ENCODE measurements at places on chromosomes 7 and 10.

- no peak for DNase-seq
Observed at GRCh38 chr7:140506788-140507464, 27.6 kb upstream of the MKRN1 start.

- no peak for DNase-seq
Observed at GRCh38 chr10:125159932-125160855, at the start of gene CTBP2. Gene CTBP2, minus strand, starts transcription at chr10:125160563.

GRCh38 chr10:122047560-122047959, 58.6 kb downstream of the TACC2 start:
- no peak for DNase-seq

- DNase-seq: no peak
Observed at GRCh38 chr7:44045226-44046014, 918 bp downstream of the DBNL start.

- peak; percentile 14 for DNase-seq
Observed at GRCh38 chr10:47050618-47051455, 139.6 kb downstream of the PTPN20 start.

DNA sequence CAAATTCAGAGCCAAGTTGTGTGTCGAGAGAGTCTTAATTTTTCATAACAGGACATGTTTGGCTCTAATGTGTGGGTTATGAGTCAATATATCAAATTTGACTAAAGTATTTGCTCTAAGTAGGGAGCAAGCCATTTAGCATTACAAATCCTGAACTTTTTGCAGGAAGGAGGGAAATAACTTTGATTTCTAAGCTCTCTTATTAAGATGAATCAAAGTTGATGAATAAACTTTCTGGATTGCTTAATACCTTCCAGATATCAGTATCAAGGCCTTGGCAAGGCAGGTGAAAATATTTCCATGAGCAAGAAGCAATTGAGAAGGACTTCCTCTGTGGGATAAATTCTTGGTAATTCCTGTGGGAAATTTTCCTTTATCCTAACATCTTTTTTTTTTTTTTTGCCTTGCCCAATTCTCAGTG, 258.8 kb downstream of the AHR start:
- DNase-seq: peak; percentile 89

DNA sequence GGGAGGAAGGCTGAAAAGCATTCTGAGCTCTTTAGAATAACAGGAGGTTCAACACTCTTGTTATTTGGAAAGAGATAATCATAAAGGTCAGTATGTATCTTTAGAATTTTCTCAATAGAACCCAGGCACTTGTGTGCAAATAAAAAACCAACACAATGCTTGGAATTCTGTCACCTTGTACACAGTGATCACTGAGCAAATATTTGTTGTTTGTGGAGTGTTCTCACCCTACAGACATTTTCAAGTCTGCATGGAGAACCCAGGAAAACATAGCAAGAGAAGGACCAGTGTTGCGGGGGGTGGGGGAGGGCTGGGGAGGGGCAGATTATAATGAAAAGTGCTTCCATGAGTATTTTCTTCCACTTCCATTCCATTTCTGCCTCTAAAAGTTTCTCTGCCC, 87.4 kb downstream of the FAM107B start:
- no peak for DNase-seq

DNA sequence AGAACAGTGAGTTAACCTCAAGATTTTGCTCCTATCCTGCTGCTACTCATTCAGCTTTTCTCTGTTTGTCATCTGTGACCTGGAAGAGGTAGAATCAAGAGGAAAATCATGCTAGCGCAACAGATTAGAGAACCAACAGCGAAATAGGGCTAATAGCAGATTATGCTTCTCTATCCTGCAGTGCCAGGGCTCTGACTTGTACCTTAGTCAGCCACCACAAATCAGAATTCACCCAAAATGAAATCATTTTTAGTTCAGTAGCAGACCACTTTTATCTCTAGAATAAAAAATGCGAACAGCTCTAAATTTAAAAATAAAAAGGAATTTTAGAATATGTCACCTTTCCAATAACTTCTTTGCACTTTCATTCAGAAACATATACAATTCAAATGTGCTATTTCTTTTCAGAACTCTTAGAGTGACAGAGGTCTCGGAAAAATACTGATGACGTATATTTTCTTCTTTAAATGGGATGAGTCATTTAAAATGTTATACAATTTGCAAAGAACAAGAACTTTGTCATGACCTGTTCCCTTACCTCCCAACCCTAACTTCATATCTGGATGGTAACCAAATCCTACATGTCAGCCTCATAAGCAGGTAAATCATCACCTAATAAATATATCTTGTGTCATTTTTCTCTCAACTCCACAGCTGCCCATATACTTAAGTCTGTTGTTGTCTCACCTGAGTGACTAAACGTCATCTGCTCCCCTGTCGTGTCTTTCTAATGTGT, 896.4 kb downstream of the PCDH15 start:
- no peak for DNase-seq

DNA sequence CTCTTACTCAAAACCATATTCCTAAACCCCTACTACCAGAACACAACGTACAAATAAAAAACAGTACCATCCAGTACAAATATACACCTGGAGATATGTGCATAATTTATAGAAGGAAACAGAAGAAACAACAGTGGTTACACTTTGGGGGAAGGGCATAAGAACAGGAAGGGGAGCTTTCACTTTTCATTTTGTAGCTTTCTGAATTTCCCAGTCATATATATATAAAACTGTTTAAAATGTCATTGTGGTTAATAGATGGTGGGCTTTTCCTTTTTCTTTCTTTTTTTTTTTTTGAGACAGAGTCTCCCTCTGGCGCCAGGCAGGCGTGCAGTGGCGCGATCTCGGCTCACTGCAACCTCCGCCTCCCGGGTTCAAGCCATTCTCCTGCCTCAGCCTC, 47.2 kb downstream of the MALSU1 start:
- no peak for DNase-seq

All from NCI-H226 (cell line).